ENCODE measurements at places on chromosomes 12 and 14. TPM values are rescaled to one million over a fixed set of nuclear protein-coding genes. Genes with fewer than 3 reads are reported as not detected.

GRCh38 chr12:25694072-25694471, 141.0 kb upstream of the LMNTD1 start:
- DNase-seq = no peak

PLEKHA5 gene
- total RNA-seq = 14.7 TPM

DNA sequence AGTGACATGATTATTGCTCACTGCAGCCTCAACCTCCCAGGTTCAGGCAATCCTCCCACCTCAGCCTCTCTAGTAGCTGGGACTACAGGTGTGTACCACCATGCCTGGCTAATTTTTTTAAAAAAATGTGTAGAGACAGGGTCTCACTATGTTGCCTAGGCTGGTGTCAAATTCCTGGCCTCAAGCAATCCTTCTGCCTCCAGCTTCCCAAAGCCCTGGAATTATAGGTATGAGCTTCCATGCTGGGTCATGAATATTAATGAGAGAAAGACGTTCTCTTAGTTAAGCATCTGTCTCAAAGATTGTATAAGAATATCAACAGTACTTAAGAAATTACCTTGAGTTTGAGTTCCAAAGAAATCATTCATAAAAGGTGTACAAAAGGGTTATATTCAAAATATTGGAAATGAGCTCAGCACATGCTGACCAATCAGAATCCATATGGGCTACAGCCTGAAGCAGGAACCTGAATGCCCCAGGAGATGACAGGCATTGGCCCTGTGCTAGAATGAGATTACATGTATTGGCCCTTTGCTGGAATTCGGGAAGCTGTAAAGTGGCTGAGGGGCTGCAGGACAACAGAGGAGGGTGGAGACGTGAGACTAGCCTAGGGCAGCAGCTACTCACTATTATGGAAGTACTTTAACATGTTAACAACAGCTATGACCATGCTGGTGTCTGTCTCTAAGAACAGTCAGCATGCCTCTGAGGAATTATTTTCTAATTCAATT, 157.0 kb upstream of the CPNE8 start:
- DNase-seq = no peak

DNA sequence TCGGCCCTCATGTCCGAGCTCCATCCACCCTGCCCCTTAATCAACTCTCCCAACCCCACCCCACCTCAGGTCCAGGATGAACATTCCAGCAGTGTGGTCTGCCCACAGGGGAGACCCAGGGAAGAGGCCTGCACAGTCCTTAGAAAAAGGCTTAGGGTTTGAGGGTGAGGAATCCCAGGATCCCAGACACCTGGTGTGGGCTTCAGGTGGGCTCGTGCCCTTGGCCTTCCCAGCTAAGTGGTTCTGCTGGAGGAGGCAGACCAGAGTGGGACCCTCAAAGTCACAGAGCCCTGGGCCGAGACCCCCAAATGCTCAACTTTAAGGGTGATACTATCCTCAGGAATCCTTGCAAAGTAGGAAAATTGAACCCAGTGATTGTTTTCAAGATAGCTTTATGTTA, 25.4 kb upstream of the PPP2R5C start:
- no peak for DNase-seq

RPS6KL1 gene
- 4.5 TPM for total RNA-seq
